ENCODE measurements at places on chromosomes 7 and 10.
A peak's percentile ranks its signal among the peaks of the same experiment; 100 is the strongest.

DNA sequence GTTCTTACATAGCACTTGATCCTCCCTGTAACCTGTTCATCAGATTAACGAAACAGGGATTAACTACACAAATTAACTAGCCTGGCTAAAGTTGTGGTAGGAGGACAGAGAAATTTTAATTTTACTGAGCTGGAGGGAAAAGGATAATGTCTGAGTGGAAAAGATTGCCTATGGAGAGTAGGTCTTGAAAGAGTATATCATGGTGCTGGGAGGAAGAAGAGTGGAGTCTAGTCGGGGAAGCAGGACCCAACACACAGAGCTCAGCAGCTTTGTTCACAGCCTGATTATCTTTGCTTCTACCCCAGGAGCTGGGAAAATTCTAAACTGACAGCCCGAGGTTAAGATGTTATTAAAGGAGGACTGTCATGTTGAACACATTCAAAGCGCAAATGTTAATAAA lies 6.1 kb upstream of the KDM7A start:
- DNase-seq = no peak

- DNase-seq = peak; percentile 19
Measured at GRCh38 chr7:142375710-142376313, 118.0 kb upstream of the PRSS58 start.

- DNase-seq = no peak
Measured at GRCh38 chr10:123429706-123430221, 236.4 kb upstream of the GPR26 start.

DNA sequence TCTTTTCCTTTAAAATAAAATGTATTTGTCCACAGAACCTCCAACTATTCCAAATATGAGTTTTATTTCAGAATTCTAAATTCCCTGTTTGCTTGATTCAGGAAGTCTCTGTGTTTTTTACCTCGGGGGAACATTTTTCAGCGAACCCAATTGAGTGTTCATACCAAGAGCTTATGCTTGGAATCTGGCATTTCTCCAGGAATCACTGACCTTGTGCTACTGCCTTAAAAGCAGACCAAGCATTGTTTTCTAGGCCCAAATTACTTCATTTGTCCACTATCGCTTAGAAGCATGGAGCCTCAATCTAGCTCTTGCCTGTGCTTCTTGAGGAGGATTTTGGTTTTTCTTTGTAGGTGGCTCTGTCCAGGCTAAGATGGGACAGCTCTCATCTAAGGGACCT lies 59.4 kb downstream of the EBLN1 start:
- DNase-seq = no peak

DNA sequence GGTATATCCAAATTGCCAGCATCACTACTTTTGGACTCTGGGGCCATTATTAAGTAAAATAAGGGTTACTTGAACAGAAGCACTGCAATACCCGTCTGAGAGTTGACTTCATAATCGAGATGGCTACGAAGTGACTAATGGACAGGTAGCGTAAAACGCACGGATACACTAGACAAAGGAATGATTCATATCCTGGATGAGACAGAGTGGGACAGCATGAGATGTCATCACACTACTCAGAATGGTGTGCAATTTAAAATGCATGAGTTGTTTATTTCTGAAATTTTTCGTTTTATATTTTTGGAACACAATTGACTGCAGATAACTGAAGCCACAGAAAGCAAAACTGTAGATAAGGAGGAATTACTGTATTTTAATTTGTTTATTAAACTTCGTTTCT lies 421.5 kb upstream of the LRGUK start:
- no peak for DNase-seq

- peak; percentile 42 for DNase-seq
Measured at GRCh38 chr10:99711129-99711719, 20.7 kb downstream of the COX15 start.

- DNase-seq = no peak
Measured at GRCh38 chr10:17586821-17587234, 30.3 kb downstream of the HACD1 start.

DNA sequence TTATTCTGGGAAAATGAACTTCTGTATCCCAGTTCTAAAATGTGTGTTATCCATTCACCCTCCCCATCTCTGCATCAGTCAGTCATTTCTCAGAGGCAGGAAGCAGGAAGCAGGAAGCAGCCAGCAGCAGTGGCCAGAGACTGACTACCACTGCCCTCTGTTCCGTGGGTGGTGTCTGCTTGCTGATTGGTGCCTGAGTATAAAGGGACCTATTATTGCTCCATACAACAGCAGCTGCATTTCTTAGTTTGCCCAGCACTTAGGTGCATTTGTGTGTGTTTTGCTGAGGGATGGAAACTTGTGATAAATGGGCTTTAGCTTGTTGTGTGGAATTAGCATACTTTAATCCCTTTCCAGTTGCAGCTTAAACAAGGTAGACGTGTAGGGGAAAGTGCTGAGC lies 582.2 kb downstream of the SORCS1 start:
- no peak for DNase-seq

- DNase-seq = no peak
Measured at GRCh38 chr7:96021568-96021967, 249.2 kb downstream of the DYNC1I1 start.

DNA sequence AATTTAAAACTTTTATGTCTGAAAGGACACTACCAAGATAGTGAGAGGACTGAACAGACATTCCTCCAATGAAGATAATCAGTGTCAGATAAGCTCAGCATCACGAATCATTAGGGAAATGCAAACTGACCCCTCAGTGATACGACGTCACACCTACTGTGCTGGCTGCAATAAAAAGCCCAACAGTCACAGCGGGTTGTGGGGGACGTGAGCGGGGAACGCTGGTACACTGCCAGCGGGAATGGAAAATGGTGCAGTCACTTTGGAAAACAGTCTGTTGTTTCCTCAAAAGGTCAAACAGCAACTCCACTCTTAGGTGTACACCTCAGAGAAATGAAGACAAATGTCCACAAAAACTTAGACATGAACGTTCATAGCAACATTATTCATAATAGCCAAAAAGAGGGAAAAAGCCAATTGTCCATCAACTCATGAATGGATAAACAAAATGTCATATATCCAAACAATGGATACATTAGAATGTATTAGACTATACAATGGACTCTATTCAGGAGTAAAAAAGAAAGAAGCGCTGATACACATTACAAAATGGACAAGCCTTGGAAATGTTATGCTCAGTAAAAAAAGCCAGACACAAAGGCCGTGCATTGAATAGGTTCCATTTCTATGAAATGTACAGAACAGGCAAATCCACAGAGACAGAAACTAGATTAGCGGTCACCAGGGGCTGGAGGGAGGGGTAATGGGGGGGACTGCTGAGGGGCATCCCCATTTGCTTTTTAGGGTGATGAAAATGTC lies 2.4 kb upstream of the ECHS1 start:
- DNase-seq = no peak

- DNase-seq = no peak
Measured at GRCh38 chr10:124592736-124593430, 131.3 kb downstream of the LHPP start.

DNA sequence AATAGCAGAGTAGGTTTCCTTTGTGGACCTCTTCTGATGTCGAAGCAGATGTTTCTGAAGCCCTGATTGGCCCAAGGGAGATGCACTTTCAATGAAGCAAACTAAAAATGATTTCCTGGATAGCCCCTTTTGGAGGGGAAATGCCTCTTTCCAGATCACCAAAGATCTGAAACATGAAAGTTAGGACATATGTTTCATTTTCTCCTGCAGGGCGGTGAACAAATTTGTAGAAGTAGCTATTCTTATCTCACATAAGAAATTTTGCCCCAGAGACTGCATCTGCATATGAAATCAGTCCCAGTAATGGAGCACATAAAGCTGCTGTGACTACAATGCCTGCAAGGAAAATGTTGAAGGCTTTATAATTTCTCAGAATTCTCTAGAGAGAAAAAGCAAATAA lies 56.0 kb downstream of the THSD7A start:
- no peak for DNase-seq

DNA sequence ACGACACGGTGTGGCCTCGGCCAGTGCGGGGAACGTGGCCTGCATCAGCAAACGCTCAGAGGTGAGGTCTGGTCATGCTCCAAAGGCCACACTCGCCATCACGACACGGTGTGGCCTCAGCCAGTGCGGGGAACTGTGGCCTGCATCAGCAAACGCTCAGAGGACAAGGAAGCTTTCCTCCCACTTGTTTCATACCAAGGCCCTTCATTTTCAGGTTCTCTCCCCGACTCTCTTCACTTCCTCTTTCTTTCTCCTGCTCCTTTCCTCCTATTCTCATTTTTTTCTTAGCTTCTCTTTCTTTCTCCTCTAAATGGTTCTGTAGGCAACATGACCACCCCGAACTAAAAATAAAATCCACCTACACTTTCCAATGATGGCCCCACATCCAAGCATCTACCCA lies 384.4 kb upstream of the SHH start:
- no peak for DNase-seq

- no peak for DNase-seq
Measured at GRCh38 chr10:48938990-48939536, 577 bp downstream of the LRRC18 start.

DNA sequence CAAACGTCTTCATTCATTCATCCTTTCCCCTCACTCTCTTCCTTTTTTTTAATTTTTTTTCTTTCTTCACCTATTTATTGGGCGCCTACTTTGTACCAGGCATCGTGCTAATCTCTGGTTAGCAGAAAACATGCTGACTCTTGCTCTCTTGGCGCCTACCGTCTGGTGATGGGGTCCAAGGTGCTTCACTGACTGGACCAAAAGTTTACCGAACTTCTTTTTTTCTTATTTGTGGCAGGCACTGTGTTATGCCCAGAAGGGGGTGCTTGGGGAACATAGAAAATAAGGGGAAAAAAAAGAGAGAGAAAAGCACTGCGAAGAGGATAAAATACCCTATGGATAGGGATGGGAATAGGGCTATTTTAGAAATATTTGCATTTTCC lies 505 bp upstream of the FAM204A start:
- no peak for DNase-seq

GRCh38 chr10:33143160-33143728 lies 185.2 kb upstream of the ITGB1 start:
- DNase-seq = peak; percentile 49

- no peak for DNase-seq
Measured at GRCh38 chr7:138021889-138022288, 20.0 kb upstream of the CREB3L2 start.

GRCh38 chr7:85126383-85126782 lies 60.5 kb downstream of the SEMA3D start:
- no peak for DNase-seq

GRCh38 chr7:131844369-131844768 lies 287.9 kb upstream of the PODXL start:
- DNase-seq = no peak

DNA sequence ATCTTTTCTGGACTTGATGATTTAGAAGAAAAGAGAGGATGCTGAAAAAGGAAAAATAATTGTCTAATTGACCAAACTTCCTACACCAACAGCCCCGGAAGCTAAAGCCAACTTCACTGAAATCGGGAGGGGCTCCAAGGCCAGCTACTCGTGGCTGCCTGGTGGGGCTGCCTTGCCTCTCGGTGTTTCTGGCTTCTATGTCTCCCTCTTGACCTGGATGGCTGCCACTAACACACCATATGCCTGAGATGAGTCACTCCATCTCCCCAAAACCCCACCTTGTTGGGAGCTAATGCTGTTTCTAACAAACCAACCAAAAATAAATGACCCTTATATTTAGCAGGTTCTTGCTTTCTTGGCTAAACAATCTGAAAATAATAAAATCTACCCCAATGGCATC lies 87.6 kb upstream of the AFAP1L2 start:
- DNase-seq = no peak

- no peak for DNase-seq
Measured at GRCh38 chr7:57868771-57869483, 418.9 kb downstream of the ZNF716 start.

- DNase-seq = no peak
Measured at GRCh38 chr10:123703195-123703790, 37.1 kb downstream of the GPR26 start.

DNA sequence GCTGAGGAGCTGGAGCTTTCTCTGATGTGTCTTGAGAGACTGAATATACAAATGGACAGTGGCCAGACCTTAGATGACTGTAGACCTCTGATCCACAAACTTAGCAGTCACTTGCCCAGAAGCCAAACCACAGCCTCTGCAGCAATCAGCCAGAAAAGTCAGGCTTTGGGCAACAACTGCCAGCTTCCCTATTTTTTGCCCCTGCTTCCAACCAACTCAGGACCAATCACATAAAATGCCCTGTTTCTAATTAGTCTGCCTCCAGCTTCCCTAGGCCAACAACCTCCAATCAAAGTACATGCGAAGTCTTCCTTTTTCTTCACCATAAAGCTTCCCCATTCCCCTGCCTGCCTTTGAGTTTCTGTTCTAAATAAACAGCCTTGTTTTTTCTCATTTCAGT lies 37.8 kb upstream of the CACUL1 start:
- peak; percentile 13 for DNase-seq

GRCh38 chr10:5234106-5234860 lies 37.6 kb downstream of the AKR1C4 start:
- DNase-seq = peak; percentile 4

DNA sequence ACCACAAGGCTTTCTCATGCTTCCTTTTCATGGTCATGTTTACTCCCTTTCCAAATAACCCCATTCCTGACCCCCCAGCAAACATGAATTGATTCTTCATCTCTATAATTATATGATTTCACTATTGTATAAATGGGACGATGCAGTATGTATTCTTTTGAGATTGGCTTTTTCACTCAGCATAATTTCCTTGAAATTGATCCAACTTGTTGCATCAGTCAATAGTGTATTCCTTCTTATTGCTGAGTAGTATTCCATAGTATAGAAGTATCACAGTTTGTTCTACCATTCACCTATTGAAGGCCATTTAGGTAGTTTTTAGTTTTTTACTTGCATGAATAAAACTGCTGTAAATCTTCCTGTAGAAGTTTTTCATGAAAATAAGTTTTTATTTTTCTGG lies 264.7 kb downstream of the BAMBI start:
- no peak for DNase-seq

DNA sequence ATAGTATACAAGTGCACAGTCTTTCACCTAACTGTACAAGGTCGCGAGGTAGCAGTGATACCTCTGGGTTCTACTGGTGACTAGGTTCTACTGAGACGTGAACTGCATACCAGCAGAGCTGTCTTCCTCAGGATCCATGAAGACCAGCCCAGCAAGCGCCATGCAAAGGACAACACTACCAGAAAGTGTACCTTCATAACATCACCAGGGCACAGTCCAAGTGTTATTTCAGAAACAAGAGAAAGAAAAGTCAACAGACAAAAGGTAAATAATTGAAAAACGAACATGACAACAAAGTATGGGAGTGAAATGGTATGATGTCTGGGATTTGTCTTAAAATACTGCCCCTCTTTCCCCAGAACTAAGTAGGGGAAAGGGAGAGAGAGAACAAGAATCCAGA lies 141.1 kb upstream of the ASAH2 start:
- no peak for DNase-seq

Data from CD4-positive, alpha-beta T cell treated with Interleukin-10 for 1 hour (primary cell).